Esophagus squamous epithelium (tissue), 5 donors: ENCODE measurements at places on chromosomes 6 and 20.

- DNase-seq: no peak
Observed at GRCh38 chr6:152471456-152472265, 165.5 kb downstream of the SYNE1 start.

- no peak for DNase-seq
Observed at GRCh38 chr6:129312880-129313279, 397.1 kb downstream of the ARHGAP18 start.

- no peak for DNase-seq
Observed at GRCh38 chr6:709471-710056, 16.6 kb upstream of the EXOC2 start.

GRCh38 chr20:10978713-10979112, 304.9 kb upstream of the JAG1 start:
- DNase-seq: no peak

GRCh38 chr6:35185971-35186370, 27.8 kb upstream of the SCUBE3 start:
- DNase-seq: no peak

GRCh38 chr6:134826889-134827737, 122.8 kb downstream of the ALDH8A1 start:
- DNase-seq: no peak

DNA sequence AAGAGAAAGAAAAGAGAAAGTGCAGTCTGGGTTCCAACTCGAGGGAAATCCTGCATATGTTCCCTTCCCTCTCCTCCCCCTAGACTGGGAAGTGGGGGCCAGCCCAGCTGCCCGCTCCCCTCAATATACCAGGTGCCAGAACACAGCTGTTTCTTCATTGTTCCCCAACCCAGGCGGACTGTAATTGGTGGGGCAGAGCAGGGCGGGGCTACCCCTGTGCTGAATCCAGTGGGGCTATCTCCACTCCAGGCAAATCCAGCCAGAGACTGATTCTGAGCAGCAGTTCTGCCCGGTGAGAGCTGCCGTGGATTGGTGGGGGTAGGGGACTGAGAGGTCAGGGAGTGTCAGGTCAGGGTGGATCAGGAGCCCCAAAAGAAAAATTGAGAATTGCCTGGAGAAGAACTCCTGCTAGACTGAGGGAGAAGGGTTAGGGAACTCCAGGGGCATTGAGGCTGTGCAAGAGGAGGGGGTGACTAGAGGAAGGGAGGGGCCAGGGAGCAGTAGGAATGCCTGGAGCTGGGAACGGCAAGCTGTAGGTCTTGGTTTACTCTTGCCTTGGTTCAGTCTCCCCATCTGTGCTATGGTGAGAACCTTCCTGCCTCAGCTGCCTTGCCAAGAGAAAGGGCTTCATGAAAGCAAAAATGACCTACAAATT, at the start of gene MYMX:
MYMX (plus strand) TSS at position 250 of the 655 bp plus-strand sequence. CDS start 546 bp downstream, outside the sequence.
- DNase-seq: no peak

DNA sequence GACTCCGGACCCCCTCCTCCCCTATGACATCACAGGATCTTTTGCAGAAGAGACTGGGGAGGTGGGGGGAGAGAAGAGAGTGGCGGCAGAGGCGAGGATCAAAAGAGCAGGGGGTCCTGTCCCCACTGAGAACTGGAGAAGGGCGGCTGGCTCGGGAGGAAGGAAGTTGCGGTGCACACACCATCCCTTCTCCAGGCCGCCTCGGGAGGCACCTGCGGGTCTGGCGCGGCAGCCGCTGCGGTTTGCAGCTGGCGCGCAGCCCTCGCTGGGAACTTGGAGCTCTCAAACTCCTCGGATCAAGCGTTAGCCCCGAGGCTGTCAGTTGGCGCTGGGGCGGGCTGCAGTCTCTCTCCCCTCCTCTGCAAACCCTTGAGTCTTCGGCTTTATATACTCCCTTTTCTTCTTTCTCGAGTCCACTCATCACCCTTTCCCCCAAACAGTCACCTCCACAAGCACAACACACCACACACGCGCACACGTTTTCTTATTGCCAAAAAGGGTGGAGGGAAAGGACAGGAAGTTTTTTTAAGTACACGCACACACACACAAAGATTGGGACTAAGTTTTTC, 180.7 kb downstream of the TBXT start:
- no peak for DNase-seq

DNA sequence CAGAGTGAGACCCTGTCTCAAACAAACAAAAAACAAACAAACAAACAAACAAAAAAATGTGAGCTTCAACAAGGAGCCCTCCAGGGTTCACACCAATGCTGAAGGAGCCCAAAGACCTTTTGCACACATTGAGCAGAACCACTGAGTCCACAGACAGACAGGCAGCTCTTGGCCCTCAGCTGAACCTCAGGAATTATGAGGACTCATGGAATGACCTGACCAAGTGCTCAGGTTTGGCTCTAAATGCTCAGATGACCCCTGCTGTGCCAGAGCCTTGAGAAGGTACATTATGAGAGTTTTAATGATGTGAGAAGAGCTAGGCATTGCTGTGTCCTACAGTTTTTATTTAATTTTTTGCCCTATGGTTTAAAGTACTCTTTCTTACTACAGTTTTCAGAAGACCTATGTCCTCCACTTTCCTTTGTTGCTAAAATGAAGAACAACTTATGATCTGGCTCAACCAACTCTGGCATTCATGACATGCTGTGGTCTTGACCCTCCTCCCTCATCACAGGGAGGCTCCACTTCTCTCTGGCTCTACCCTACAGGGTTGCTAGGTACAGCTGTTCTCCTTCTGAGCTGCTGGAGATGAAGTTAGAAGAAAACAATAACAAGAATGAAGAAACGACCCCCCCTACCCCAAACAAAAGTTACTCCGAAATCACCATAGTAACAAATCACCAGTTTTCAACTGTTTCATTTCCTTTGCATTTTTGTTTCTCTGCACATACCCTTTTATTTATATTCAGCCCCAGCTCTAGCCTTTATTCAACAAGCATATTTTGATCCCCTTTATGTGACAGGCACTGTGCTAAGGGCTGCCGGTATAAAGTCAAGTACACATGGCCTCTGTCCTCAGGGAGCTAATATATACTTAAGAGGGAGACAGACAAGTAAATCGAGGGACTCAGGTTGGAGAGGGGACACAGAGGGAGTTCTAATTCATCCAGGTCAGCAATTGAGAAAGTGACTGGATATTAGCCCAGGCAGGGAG, 128.7 kb upstream of the TRAF3IP2 start:
- DNase-seq: no peak
